NCI-H2029 (cell line): ENCODE measurements at places on chromosomes 13 and 19.

DNA sequence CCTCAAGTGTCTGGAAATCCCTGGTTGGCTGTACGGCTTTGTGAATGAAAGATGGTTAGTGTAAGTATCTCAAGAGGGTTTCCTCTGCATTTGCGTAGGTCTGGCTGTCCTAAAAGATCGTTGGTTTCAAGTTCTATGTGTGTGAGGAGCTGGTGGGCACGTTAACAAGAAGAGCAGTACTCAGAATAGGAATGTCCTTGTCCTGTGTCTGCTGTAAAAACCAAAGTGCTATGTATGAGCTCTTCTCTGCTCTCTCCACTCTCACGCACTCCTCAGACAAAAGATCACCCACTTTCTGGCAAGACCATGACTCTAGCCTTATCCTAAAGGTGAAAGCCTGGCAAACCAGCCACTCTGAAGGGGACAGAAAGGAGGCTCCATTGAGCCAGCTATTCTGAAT is 39.1 kb downstream of the USP12 start:
- DNase-seq: no peak

GRCh38 chr19:13718733-13719132 is 45.6 kb upstream of the MRI1 start:
- peak; percentile 76 for DNase-seq

- no peak for DNase-seq
Measured at GRCh38 chr13:100197591-100198365, 108.9 kb downstream of the PCCA start.

DNA sequence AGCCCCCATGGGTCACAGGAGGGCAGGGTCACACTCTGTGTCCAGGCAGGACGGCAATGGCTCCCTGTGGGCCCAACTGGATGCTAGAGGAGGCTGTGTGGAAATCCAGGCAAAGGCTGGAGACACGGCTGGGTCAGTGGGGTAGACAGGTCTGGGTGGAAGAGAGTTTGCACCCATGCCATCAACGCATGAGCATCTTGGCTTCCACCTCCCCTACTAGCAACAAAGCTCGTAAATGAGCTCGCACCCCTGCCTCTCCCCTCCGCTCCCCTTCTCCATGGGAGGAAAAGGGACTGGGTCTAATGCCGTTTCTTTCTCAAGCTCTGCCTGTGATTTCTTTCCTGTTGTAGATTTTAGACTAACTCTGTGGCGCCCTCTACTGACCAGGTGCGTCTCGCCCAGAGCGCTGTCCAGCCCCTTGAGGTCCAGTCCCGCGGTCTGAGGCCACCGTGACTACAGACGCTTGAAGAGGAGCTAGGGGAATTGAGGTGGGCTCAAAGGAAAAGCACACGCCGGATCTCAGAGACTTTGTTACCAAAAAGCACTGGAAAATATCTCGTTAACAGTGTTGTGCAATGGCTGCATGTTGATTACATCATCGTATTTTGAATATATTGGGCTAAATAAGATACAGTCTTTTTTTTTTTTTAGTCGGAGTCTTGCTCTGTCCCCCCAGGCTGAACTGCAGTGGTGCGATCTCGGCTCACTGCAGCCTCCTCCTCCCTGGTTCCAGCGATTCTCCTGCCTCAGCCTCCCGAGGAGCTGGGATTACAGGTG is 50.7 kb upstream of the USP29 start:
- no peak for DNase-seq

DNA sequence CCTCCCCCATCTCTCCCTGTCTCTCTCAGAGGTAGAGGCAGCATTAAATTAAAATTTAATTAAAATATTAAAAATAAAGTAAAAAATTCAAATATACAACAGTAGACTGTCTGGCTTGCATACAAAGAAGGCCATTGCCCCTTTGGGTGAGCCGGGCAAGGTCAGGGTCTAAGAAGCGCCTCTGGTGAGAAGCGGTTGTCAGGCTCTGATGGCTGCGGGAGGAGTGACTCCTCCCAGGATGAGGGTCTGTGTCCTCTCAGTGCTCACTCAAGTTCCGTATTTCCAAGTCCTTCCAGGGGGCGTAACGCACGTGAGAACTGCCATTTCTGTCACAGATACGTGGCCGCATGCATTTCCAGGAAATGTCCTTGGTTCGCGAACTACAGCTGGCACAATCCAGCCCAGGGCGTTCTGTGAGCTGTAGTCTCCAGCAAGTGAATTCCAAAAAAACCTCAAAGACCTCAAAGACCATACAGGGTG is 737 bp upstream of the ZNF181 start:
- DNase-seq: peak; percentile 66

DNA sequence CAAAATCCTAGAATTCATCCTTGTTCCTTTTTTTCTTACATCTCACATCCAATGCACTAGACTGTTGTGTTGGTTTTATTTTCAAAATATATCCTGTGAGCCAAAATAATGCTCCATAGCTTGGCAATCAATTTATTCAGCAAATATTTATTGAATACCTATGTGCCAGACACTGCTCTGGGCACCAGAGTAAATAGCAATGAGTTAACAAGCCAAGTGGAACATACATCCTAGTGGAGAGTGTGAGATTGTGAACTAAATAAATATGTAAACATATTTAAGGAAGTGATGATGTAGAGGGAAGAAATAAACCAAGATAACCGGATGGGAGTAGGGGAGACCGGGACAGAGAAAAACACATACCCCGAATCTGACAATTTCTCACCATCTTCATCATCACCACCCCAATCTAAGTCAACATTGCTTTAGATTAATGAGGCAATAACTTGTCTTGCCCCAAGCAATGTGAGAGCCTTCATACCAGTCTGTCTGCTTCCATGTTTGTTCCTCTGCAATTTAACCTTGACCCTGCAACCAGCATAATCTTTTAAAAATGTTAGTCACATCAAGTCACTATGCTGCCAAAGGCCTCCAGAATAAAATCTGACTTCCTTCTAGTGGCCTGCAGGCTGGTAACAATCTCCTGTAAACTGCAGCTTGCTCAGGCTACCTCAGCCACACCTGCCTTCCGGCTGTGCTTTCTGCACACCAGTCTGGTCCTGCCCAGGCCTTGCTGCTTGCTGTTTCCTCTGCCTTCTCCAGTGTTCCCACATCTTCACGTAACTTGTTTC is 199.2 kb downstream of the DLEU7 start:
- no peak for DNase-seq

- DNase-seq: no peak
Measured at GRCh38 chr19:517721-518597, 10.7 kb downstream of the TPGS1 start.

GRCh38 chr19:23481043-23481442 is 85.8 kb upstream of the ZNF91 start:
- DNase-seq: peak; percentile 92

- DNase-seq: no peak
Measured at GRCh38 chr13:36998624-36999041, 507 bp downstream of the ALG5 start.

- DNase-seq: no peak
Measured at GRCh38 chr13:110746438-110746837, 32.9 kb downstream of the ING1 start.

DNA sequence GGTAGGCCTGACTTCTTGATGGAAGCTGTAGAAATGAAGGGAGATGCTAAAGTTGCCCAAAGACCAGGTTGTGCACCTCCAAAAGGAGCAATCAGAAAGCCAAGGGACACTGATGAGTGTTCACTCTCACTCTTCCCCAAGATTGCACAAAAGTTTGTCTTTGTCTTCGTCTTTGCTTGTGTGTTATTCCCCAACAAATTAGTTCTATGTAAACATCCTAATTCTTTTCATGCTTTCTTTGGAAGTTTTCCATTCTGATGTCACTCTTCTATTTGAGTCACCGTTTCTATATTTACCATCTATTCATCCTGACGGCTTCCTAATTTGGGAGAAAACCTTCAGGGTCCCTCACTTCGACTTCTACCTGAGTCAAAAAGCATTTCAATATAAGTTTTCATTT is 3.7 kb upstream of the TMEM272 start:
- no peak for DNase-seq

DNA sequence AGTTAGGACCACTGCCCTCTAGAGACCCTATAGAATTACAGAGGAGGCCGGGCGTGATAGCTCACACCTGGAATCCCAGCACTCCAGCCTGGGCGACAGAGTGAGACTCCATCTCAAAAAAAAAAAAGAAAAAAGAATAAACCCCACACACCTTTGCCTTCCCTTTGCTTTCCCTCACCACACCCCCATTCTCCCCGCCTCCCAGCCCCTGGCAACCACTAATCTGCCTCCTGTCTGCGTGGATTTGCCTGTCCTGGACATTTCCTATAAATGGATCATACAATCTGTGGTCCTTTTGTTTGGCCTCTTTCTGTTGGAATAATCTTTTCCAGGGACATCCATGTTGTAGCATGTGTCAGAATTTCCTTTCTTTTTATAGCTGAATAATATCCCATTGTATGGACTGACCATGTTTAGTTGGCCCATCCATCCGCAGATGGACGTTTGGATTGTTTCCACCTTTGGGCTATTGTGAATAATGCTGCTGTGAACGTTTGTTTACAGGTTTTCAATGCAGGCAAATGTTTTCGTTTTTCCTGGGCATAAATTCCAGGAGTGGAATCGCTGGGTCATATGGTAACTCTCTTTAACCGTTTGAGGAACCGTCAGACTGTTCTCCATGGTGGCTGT is 15.3 kb downstream of the NACC1 start:
- no peak for DNase-seq

DNA sequence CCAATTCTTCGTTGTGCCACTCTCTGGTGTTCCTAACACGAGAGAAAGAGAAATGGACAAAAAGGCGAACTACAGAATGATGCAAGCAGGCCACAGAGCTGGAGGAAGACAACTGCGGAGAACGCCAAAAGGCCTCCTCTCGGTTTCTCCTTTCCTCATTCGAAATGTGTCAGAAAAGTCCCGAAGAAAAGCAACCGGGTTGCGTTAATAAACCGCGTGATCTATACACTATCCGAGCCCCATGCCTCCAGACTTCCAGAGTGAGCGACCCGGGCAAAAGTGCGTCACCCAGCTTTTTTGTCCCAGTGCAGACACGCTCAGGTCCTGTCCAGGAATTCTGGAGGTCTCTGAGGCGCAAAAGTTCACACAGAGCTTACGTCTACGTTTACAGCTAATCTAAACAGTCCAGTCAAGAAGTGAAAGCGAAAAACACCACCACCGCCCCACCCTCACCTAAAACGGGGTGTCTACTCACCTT is 413 bp downstream of the N4BP2L2 start:
- no peak for DNase-seq

DNA sequence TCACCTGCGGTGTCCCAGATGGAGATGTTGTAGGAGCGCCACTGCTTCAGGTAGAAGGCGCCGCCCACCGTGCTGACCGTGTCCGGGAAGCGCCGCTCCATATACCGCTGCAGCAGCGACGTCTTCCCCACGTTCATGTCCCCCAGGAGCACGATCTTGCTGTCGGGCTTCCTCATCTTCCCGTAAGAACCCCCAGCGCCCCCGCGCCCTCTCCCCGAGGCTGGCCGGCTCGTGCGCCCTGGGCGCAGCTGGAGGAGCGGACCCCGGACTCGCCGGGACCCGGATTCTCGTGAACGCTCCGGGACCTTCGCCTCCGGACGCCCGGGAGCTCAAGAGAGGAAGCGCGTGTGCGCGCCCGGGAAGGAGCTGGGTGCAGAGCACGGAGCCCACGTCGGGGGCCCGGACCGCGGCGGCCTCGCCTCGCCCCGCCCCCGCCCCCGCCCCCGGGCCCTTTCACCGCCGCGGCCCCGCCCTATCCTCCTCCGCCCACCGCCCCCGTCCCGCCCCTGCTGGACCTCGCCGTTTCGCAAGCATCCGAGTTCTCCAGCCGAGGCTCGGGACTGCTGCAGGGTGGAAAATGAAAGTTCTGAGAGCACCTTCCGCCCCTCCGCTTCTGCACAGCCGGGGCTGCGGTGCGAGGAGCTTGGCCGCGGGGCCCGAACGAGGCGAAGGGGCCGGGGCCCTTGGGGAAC is at the start of gene RAB20:
RAB20 (minus strand) TSS at position 379 of the 692 bp plus-strand sequence; CDS start at position 176, 203 bp downstream.
- peak; percentile 82 for DNase-seq

- DNase-seq: no peak
Measured at GRCh38 chr13:112355274-112355838, 20.8 kb upstream of the SPACA7 start.

DNA sequence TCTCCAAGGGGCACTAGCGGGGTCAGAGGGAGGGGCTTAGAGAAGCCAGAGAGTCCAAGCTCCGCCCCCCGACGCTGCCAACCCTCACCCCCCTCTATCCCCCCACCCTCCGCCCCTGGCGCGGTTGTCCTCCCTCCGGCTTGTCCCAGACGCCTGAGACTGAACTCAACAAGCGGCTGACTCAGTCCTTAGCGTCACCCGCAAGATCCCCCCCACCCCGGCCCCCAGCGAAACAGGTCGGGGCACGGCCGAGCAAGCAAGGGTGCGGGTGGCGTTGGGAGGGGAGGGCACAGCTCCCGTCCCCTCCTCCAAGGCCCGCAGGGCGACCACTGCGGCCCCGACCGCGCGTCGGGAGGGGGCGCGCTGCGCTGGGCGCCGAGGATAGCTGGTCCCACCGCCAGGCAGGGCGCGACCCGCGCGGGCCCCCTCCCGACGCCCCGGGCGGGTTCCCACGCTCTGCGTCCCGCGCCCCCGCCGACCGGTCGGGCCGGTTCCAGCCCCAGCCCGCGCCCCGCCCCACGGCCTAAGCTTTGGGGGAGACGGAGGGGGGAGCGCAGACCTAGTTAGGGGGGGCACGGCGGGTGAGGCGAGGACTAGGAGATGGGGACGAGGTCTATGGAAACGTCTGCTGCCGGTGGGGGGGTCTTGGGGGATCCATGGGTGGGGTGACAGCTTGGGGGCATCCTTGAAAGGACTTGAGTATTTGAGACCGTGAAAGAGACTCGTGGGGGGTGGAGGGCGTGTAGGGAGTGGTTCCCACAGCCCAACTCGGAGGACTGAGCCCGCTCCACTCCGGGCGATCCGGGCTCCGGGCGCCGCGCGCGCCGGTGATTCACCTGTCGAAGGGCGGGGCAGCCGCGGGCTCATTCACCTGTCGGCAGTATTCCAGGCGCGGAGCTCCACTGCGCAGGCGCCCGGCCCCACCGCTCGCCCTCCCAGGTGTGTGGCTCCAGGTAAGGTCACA is 5.1 kb downstream of the NOTCH3 start:
- DNase-seq: peak; percentile 74

- DNase-seq: peak; percentile 60
Measured at GRCh38 chr19:1261798-1262622, 7.1 kb upstream of the CIRBP start.

DNA sequence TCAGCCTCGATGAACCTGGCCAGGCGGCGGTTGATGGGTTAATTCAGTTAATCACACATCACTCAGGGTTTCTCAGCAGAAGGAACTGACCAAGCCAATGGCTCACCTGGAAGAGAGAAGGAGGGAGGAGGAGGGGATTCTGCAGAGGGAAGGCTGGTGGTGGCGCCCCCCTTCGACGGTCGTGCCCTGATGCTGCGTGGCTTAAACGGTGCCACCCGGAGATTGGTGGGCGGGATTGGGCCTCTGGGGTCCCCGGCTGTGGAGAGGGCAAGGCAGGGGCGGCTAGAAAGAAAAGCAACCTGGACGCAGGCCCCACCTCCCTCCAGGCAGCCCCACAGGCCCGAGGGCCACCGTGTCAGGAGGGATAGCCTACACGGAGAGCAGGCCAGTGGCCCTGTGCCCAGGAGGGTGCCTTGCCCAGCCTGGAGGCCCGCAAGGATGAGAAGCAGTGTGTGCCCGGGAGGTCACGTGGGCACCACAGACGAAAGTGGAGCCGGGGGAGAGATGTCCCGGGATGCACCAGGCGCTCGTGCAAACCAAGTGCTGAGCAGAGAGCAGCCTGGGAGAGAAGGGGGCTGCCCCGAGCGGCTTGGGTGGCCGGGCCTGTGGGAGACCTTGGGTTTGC is 16.0 kb downstream of the CSNK1G2 start:
- no peak for DNase-seq

GRCh38 chr19:49906879-49907564 is 10.3 kb upstream of the IL4I1 start:
- DNase-seq: no peak

GRCh38 chr19:36963280-36963679 is 47.1 kb downstream of the ZNF568 start:
- DNase-seq: peak; percentile 43
